Activated CD8-positive, alpha-beta memory T cell treated with anti-CD3 and anti-CD28 coated beads, Interleukin-2, amount 50 U/mL, for 48 hours (primary cell): ENCODE measurements at places on chromosomes 7 and 10.

- DNase-seq: no peak
These were observed 123.7 kb downstream of the IMMP2L start for GRCh38 chr7:111438369-111439289.

DNA sequence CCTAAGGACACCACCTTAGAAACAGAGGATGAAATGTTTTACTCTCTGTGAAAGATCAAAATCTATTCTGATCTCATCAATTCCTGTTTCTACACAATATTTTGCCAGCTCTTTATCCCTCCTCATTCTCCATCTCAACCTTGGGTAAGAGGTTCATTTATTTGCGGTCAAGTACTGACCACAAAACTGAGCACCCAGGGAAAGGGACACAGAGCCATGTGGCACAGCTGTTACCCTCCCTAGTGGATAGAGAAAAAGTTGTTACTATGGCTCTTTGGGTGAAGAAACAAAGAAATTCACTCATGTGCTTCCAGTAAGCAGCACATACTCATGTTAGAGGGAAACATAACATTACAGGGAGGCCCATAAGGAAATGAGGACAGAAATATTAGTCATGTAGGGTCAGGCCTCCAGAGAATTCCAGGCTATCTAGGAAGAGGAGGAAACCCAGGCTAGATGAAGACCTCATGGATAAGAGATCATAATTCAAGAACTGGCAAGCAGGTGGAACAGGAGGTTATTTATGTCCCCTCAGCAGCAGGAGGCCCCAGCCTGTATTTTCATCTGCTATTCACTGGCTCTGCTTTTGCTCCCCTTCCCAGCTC is 114.5 kb downstream of the ATE1 start:
- DNase-seq: no peak

GRCh38 chr10:24871011-24871935 is 81.1 kb downstream of the PRTFDC1 start:
- no peak for DNase-seq

GRCh38 chr7:129423700-129424410 is 10.4 kb upstream of the STRIP2 start:
- no peak for DNase-seq

DNA sequence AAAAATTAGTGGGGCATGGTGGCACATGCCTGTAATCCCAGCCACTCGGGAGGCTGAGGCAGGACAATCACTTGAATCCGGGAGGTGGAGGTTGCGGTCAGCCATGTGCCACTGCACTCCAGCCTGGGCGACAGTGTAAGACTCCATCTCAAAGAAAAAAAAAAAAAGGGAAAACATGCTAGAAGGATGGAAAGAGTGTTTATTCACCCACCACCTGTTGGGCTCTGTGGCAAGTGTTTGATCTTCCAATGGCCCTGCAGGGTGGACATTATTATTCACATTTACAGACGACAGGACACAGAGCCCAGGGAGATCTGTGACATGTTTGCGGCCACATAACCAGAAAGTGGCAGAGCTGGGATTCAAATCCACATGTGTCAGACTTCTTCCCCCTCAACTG is 33.2 kb upstream of the SMARCD3 start:
- DNase-seq: no peak

GRCh38 chr7:123573341-123573740 is 15.7 kb upstream of the NDUFA5 start:
- no peak for DNase-seq

DNA sequence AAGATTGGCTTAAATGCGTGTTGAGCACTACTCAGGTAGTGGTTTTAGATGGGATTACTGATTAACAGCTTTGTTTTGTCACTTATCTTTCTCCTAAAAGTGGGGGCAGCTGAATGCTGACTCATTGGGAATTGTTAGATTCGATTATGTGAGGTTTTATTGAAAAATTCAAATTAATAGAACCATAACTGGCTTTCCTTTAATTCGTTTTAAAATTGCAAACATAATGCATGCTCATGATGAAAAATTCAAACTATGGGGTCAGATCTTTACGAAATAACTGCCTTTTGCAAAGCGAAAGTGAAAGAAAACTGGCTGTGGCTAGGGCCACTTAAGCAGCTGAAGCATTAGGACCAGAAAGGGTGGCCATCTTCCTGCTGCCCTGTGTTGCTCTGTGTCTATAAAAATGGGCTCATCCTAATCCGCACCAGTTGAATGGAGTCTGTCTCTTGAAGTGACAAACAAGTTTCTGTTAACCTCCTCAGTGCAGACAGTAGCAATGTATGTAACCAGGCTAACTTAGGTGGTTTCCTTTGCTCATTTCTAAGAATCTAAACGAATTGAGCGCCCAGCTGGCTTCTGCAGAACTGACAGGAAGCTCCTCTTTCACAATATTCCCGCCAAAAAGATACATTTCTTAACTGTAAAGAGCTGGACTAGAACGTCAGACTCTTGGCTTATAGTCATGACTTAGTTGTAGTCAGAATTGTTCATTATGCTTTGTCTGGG is 27.8 kb downstream of the DENND10 start:
- DNase-seq: no peak

GRCh38 chr7:122949186-122949585 is 46.3 kb downstream of the TAS2R16 start:
- no peak for DNase-seq

DNA sequence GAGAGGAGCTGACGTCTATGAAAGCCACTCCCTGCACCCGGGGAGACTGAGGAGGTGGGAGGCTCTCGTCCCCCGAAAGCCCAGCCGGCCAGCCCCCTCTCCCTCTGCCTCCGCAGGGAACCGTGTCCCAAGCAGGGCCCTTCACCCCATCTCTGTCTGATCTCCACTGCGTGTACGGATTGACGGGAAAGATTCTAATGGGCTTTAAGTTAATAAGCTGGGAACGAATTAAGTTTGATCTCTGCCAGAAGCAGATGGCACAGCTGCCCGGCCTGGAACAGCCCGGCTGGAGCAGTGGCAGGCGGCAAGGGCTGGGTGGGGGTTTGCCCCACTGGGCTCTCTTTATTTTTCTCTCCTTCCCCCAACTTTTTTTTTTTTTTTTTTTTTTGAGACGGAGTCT is 6.1 kb upstream of the SLC29A4 start:
- DNase-seq: no peak

DNA sequence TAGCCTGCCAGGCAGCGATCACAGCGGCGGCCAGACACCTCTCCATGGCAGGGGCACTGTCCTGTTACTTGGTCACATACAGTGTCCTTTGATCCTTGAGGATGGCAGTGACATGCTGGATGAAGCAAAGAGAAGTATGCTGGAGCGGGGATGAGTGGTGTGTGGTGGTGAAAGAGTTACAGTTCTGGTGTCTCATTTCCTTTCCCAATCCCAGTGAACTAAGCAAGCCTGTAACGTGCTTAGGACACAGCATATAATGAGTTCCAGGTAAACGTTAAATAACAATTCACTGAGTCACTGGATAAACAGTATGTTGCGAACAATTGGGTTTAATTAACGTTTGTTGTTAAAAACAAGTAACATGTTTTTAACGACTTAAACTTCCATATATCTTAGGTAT is 63.5 kb upstream of the LAMB1 start:
- DNase-seq: no peak

DNA sequence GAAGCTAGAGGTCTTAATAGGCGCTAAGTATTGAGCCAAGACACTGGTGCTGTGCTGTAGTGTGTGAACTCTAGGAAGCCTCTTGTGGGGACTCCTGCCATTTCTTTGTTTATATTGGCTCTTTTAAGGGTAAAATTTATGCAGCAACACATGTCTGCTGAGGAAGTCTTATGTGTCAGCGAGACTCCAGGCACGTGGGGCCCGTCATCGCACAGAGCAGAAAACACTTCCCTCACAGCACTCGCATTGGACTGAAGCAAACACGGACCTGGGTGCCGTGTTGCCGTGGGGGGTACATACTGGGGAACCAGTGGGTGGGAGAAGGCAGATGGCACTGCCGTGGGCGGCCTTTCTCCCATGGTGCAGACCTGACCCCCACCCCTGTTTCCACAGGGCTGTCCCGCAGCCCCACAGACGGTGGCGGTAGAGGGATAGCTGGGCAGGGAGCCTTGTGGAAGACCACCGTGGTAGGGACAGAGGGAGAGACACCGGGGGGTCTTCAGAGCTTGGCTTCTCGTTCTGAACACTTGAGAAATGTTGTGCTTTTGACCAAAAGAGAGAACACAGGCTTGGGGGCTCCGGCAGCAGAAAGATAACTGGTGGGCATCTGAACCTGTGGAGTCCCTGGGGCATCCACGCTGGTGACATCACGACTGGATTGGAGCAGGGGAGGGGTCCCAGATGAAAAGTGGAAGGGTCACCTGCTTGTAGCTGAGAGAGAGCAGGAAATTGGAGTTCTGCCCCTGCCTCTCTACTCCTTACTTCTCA is 284.7 kb upstream of the SHH start:
- no peak for DNase-seq

DNA sequence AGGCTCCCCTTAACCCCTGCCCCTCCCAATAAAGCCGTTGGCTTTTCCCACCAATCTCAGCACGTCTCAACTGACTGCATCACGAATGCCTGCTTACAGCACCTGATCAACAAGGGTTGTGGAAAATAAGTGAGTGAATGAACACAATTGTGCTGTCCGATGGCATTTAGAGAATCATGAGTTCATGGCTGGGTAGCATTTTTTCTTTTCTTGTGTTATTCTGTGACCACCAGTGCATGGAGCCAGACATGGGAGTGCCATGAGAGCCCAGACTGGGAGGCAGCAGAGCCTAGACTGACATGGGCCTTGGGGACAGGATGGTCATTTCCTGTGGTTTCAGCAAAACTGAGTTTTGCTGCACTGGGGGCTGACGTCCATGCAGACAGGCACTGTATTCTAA is 254.1 kb upstream of the IGFBP3 start:
- DNase-seq: no peak

DNA sequence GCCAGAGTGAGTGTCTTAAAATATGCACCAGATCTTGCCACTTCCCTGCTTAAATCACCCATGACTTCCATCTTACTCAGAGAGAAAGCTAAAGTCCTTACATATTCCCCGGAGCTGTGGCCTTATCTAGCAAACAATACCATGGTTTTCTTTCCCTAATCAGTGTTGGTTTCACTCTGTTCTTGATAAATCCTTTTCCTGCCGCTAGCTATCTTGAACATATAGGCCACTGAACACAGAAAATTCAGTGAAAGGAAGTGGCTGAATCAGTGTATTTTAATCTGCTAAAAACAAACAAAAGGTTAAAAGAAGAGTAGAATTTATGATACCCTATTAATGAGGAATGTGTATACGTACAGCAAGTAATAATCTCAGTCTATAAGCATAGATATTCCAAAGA is 42.0 kb upstream of the JAZF1 start:
- no peak for DNase-seq

DNA sequence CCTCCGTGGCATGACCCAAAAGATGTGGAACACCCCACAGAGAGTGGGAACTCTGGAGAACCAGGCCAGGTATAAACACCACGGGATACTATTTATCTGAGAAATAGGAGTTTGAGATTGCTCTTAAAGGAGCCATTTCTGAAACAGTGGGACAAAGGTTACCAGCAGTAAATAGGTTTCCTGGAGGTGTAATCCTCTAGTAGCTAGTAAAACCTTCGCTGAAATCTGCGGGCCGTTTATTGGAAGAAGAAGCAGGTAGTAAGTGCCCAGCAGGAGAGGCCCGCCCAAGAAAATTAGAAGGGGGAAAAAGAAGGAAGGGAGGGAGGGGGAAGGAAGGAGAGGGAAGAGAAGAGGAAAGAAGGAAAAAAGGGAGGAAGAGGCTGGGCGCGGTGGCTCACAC is 51.6 kb downstream of the CHST3 start:
- no peak for DNase-seq

GRCh38 chr7:55303220-55303619 is 61.9 kb upstream of the LANCL2 start:
- DNase-seq: no peak

DNA sequence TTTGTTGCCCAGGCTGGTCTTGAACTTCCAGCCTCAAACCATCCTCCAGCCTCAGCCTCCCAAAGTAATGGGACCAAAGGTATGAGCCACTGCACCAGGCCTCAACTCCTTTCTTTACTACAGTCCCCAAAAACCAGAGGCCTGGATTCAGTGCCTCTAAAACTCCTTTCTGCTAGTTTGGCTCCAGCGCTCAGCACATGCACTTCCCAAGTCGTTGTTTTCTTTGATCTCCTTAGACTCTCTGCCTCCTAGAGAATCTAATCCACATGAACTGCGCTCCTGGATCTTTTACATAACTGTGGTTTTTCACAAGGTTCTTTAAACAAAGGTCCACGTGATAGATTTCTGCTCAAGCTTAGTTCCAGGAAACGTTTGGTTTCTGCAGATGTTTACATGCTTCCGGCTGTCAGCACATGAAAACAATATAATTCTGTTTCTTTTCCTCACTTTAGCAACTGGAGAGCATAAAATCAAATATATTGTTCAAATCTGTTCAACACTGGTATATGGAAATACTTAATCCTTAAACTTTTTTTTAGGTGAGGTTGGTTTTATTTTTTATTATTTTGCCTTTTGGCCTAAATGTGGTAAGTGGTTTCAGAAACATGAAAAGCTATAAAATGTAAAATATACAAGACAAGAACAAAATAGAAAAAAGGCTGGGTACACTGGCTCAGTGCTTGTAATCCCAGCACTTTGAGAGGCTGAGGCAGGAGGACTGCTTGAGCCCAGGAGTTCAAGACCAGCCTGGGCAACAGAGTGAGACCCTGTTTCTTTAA is 270.5 kb upstream of the MKLN1 start:
- no peak for DNase-seq

DNA sequence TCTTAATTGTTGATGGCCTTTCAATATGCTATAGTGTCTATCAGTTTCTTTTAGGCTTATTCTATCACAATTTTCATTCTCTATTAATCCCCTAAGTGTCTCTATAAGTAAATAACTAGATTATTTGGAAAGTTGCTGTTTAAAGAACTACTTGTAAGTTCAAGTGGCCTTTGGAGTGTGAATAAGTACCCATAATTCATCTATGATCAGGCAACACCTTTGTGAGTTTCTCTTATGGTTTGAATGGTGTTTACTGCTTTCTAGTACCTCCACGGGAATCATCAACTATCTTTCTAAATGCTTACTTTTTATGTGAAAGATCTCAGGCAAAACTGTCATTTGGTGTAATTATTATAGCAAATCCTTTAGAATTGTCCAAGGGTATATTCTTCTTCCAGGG is 166.7 kb downstream of the POU6F2 start:
- DNase-seq: no peak

GRCh38 chr10:50824782-50825181 is 60.6 kb downstream of the A1CF start:
- DNase-seq: no peak

GRCh38 chr10:77162697-77163096 is 474.9 kb downstream of the KCNMA1 start:
- DNase-seq: no peak
